SHP77 (cell line): ENCODE measurements at places on chromosomes 4 and X.

GRCh38 chrX:5431823-5432222, 796.8 kb downstream of the NLGN4X start:
- no peak for DNase-seq

GRCh38 chrX:112820364-112821268, 20.0 kb downstream of the AMOT start:
- DNase-seq = no peak

GRCh38 chr4:149292425-149293007, 523.1 kb downstream of the IQCM start:
- no peak for DNase-seq

DNA sequence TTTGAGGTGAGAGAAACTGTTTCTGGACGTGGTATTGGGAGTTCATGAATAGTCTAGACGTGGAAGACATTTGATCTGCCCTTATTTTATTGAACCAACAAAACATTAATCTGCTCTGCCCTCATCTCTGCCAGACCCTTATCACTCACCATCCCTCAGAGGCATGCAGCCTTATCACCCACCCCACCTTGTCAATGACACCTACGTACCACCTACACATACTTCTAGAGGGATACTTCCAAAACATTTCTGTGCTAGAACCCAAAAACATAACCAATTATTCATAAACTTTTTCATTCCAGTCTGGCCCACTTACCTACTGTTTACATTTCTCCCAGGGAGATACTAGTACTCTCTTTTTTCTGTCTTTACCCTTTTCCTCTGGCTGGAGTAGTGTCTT, 105.2 kb downstream of the RS1 start:
- no peak for DNase-seq

- no peak for DNase-seq
These were observed 519.7 kb upstream of the ZFP42 start for GRCh38 chr4:187475901-187476300.

DNA sequence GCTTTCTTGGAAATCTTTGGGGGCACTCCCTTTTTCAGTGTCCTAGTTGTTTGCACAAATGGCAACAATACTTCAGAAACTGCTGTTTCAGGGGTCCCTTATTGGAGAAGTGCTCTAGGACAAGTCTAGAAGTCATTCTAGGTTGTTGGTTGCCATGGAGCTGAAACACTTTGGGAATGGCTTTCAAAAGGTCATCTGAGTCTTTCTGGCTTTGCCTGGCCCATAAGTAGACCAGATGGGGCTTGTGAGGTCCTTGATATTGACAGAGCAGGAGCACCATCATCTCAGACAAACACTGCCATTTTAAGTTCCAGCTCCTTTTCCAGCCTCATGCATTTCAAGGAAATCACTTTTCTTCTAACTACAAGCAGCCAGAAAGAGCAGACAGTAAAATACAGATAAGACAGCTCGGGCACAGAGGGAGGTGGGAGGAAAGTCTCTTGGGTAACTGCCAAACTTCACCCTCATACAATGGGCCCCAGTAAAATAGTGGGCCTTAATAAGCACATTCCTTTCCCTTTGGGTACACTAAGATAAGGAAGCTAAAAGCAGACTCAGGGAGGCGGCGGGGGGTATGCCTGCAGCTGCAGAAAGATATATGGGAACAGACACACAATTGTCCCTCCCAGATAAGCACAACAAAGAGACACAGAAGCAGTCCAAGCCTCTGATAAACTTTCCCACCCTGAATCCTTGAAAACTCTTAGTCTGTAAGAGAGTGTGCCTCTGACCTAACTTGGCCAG, 8.5 kb upstream of the NXF3 start:
- no peak for DNase-seq

DNA sequence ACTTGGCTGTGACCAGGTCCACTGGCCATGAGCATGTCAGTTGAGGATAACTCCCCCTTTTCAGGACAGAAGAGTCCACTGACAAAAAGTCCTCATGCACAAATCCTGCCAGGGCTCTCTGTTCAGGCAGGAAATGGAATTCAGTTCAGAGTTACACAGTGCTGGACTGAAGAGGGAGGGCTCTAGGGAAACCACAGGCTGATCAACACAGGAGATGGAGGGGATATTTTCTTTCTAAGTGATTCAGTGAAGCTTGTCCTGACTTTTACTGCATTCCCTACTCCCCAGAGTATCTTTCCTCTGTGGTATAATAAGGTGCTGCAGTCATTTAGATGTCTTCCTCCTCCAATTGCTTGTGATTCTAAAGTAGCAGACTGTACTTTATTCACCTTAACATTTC, 335.5 kb upstream of the IGFBP7 start:
- no peak for DNase-seq

- no peak for DNase-seq
These were observed 23.5 kb upstream of the CA5B start for GRCh38 chrX:15714529-15714928.

- DNase-seq = no peak
These were observed 26.0 kb upstream of the IL15 start for GRCh38 chr4:141610365-141610764.

DNA sequence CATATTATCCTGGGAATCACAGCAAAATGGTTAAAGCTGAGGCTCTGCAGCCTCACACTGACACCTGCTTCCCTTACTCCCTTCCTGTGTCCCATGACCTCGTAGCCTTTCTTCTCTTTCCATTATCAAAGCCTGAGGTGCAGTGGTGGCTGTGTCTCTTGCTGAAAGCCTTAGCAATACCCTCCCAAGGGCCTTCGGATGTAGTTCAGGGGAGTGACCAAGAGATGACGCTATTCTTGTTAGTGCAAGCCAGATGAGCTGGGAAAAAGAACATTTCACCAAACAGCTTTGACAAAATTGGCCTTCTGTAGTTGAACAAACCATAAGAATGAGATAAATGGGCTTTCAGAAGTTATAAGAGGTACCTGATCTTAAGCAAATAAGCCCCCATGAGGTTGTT, 31.6 kb downstream of the SMIM10L2A start:
- DNase-seq = no peak

GRCh38 chrX:53674581-53674980, 11.9 kb downstream of the HUWE1 start:
- DNase-seq = no peak

DNA sequence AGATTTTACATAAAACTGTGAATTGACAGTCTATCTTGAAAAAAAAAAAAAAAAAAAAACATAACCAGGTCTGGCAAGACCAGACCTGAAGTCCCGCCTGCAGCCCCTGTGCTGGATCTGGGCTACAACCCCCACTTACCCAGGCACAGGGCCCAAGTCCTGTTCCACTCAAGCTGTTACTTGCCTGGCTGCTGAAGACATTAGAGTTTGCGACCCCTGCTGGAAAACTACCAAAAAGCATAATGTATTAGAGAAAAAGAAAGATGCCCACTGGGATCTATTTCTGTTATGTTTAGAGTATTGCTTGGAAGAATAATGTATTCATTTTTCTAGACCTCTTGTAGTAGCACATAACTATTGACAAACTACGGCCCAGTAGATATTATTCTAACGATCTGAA, 4.7 kb downstream of the HS3ST1 start:
- no peak for DNase-seq

DNA sequence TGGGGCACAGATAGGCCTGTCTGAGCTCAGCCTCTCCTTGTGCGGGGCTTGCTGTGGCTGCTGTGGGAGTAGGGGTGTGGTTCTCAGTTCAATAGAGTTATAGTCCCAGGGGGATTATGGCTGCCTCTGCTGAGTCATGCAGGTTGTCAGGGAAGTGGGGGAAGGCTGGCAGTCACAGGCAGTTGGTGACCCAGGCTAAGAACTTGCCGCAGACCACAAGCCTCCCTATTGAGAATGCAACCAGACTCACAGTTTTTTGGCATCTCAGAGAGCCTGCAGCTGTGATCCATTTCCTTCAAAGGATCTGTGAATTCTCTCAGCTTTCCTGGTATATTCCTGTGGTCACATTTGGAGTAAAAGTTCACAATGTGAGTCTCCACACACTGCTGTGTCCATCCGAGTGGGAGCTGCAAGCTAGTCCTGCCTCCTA, 364.9 kb downstream of the ZNF674 start:
- no peak for DNase-seq

GRCh38 chr4:40086421-40086820, 29.8 kb downstream of the N4BP2 start:
- no peak for DNase-seq

DNA sequence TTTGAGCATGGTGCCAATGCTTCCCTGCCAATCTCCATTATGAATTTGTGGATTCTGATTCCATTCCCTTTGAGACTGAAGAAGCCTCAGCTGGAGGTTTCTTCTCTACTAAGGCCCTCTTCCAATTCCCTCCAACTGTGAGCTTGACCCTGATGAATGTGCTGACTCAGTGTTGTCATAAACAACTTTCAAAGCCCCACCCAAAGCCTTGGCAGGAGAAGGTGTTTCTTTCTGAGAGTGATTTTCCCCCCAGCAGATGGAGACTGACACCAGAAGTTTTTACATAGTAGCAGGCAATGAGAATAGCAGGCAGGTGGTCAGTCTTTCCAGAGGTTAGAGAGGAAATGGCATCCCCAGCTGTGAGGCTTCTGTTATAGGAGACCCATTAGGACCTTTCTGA, 53.1 kb downstream of the OCRL start:
- no peak for DNase-seq

DNA sequence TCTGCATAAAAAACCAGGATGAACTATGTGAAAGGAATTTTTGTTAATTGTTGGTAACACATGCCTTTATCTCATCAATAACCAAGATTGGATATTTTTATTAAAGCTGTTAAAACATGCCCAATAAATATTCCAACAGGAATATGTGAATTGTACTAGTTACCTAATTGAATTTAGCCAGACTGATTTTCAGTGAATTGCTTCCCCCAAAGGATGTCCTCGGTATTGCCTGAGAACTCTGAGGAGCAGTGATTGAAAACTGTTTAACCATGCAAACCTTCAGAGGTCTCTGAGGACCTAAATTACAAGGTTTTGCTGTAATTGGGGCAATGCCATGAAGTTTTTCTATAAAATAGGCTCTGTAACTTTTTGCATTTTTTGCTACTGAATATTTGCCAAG, 66.6 kb downstream of the BLTP1 start:
- no peak for DNase-seq

GRCh38 chr4:11898796-11899195, 470.1 kb upstream of the HS3ST1 start:
- no peak for DNase-seq

- DNase-seq = no peak
These were observed 18.1 kb downstream of the OFD1 start for GRCh38 chrX:13752646-13753045.

DNA sequence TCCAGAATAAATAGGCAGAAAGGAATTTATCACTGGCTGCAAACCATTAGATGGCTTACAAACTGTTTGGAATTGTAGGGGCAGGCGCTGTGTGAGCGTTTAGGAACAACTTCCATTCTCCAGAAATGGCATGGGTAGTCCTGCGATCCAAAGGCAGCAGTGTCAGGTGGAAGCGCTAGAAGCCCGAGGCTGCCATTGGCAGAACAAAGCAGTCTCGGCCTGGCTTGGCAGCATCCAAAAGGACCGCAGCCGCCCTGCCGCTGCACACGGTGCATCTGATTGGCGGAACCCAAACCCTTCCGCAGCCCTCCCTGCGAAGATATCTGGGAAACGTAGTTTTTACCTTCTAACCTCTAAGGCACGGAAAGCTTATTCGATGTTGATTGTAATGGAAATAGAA, 23.6 kb upstream of the YTHDC1 start:
- no peak for DNase-seq

DNA sequence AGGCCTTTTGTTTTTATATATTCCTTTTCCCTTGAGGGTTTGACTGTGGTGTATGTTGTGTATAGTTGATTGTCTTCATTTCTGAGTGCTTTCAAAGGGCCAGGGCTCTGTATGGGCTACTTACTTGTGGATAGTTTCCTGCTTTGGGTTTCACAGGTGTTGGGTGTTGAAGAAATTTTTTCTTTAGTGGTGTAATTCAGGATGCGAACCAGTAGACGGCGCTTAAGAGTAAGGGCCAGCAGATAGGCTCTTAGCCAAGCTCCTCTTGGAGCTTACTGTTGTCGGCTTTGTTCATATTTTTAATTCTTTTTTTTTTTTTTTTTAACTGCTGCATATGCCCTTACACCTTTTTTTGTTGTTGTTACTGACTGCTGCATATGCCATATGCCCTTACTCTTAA, 276.3 kb upstream of the GALNT7 start:
- no peak for DNase-seq

DNA sequence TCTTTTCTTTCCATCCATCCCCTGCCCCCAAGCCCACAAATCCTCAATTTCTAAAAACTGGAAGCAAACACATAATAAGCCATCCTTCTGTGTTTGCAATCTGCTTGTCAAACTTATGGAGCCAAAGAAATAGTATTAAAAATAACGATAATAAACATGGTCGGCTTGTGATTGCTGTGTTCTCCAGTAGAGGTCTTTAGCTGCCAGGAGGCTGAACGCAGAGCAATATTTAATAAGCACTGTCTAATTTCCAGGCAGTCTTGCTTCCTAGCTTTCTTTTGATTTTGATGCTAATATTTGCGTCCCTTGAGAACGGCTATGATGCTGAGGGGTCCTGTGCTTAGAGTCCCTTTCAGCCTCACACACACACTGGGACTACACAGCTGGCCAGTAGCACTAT, 3.2 kb upstream of the HELT start:
- no peak for DNase-seq

DNA sequence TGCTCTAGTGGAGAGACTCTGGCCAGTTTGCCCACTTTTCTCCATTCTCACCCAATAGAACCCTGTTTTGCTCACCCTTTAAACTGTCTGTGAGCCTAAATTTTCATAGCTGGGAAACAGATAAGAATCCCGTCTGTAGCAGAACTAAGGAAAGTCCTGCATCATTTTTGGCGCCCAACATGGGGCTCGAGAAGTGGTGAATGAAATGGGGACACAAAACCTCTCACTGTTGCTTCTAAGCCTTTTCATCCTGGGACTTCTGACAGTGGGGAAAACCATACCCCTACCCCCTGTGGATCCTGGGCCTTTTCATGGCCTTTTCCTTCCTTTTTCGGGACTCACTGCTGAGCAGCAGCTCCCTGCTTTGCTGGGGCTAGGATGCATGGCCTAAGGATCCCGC, 189.9 kb downstream of the INPP4B start:
- no peak for DNase-seq

- DNase-seq = no peak
These were observed 47.6 kb downstream of the RPS3A start for GRCh38 chr4:151147000-151147399.

DNA sequence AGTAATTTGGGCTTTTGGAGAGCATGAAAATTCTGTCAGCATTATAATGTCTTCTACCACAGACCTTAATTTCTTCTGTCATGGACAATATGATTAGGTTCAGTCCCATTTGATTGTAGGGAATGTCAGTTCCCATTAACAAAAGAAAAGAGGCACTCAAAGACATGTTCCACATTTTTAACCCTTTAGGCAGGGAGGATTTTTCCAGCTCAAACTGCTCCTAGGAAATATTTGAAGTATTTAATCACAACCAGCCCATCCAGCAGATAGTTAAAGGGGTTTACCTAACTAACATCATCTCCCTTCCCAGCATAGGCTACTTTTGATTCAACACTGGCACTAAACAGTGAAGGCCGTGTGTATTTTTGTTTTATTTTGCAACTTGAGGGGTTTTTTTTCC, 256.0 kb downstream of the DHX15 start:
- DNase-seq = no peak

GRCh38 chr4:70280567-70280966, 38.2 kb downstream of the CSN3 start:
- peak; percentile 63 for DNase-seq
